Hindlimb muscle (tissue), 1 donor: ENCODE measurements at places on chromosomes 3 and 15. TPM values are rescaled to one million over a fixed set of nuclear protein-coding genes. Genes with fewer than 3 reads are reported as not detected.

Gene GOLGA6L10
- 1.3 TPM for polyA plus RNA-seq

Gene DNAJB11
- polyA plus RNA-seq: 34.2 TPM

Gene CCR3
- not detected for polyA plus RNA-seq

GRCh38 chr3:71089271-71089847 is 494.2 kb downstream of the FOXP1 start:
- DNase-seq: no peak

DNA sequence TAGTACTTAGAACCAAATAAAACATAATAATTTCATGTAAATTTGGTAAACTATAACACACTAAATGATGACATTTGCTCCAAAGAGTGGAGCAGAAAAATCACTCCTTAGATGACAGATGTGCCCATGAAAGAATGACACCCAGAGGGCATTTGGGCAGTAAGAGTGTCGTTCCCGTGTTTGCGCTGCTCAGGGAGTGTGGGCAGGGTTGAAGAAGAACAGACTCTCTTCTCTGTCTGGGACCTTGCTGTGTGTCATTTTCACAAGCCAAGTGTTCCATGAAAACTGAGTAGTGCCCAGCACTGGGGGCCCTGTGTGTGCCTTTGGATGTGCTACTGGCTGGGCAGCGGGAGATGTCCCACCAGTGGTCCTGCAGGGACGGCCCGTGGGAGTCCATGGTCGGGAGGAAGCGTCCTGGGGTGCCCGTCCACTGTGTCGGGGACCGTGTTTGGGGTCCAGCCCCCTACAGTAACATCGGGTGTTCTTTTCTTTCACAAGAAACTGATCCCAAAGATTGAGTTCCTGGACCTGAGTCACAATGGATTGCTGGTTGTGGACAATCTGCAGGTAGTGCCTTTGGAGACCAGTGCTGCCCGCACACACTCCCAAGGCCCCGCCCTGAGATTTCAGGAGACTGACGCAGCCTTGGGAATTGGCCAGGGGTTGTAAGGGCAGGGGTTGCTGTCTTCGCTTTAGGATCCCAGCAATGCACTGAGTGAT is 17.9 kb upstream of the STAB1 start:
- DNase-seq: no peak

GRCh38 chr3:116035429-116035828 is 409.9 kb downstream of the LSAMP start:
- no peak for DNase-seq

DNA sequence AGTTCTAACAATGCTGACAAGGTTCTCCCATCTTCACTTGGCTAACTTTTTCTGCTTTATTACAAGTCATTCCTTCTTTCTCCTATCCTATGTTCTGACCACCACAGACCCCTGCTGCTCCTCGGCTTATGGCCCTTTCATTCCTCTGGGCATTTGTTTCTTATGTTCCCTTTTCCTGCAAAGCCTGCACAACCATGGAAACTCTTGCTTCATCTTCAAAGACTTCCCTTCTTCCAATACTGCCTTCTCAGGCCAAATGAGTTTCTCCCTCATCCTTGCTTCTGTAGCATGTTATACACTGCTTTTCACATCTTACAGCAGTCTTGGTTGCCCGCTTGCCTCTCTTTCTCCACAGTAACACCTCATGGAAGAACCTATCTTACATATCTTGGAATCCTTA is 17.9 kb upstream of the ATOSA start:
- DNase-seq: no peak

GRCh38 chr3:189235214-189235613 is 63.4 kb downstream of the TPRG1 start:
- DNase-seq: no peak

DNA sequence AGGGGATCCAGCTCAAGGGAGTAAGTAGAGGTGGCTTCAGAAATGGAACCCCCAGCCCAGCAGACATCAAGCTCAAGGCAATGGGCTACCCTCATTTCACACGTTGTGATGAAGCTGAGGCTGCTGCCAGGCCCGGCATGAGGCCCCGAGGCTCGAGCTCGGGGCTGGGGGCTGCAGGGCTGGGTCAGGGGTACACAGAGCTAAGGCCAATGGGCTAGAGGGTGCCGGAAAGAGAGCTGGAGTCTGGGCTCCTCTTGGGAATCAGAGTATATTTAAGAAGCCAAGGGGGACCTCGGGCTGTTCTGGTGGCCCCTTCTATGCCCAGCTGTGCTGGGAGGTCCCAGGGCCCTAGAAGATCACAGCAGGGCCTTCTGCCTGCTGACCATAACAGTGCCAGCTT is 7.4 kb downstream of the PRSS50 start:
- no peak for DNase-seq

GRCh38 chr3:73243740-73244139 is 182.3 kb downstream of the EBLN2 start:
- no peak for DNase-seq

DNA sequence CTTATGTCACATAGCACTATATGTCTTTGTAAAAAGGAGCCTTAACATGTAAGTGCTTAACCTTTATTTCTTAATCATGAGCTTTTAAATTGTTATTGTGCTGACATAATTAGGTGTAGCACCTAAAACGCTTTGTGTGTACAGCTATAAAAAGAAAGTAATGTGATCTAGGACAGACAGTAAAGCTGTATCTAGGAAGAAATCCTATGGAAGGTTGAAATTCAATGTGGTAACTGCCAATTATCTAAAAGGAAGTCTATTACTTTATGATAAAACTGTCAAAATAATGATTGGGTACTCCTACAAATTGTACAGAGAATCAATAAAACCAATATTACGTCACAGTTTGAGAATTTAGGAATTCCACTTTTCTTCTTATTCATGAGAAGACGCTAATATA is 87.9 kb downstream of the CDIN1 start:
- no peak for DNase-seq
